ENCODE measurements at places on chromosomes 7 and 10.

DNA sequence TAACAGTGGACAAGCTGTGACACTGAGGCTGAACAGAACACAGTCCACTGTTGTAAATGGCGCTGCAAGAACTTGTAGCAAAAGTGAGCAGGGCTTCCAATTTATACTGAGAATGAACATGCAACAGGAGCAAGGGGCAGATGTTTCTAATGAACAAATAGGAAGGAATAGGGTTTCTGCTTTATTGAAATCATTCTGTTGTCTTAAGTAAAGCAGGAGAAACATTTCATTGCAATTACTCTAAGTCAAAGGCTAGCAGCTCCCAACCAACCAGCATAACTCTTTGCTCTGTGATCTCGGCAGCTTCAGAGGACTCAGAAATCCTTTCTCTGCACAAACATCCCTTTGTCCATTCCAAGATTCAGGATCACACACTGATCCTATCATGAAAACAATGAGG lies 236.2 kb upstream of the PRSS58 start:
- DNase-seq = no peak

DNA sequence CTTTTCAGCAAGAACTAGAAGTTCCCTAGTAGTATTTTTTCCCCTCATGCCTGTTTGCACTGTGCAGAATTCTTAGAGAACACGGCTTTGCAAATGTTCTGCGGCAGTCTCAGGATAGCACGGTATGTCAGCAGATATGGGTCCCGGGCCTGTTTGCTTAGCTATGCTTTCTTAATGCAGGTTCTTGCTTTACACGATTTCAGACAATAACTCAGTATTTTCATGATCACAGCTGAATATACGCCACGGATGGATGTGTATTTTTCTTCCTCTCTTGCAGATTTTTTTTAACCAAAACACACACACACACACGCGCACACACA lies 137.3 kb downstream of the HECW1 start:
- no peak for DNase-seq

DNA sequence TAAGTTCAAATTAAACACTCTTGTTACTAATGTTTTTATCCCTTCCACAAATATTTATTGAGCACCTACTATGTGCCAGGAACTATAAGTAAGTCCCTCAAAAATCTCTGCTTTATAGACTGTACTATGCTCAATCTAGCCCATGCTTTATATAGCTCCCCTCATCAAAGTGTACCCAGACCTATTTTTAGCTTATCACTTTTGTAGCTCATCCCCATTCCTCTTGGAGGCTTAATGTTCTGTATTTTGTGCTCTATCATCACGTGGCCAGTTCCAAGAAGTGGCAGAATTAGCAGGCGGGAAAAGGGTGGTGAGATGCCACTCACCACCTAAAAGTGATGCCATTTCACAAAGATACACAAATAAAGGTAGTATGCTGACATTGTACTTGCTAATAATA lies 138.1 kb upstream of the BET1 start:
- DNase-seq = no peak

DNA sequence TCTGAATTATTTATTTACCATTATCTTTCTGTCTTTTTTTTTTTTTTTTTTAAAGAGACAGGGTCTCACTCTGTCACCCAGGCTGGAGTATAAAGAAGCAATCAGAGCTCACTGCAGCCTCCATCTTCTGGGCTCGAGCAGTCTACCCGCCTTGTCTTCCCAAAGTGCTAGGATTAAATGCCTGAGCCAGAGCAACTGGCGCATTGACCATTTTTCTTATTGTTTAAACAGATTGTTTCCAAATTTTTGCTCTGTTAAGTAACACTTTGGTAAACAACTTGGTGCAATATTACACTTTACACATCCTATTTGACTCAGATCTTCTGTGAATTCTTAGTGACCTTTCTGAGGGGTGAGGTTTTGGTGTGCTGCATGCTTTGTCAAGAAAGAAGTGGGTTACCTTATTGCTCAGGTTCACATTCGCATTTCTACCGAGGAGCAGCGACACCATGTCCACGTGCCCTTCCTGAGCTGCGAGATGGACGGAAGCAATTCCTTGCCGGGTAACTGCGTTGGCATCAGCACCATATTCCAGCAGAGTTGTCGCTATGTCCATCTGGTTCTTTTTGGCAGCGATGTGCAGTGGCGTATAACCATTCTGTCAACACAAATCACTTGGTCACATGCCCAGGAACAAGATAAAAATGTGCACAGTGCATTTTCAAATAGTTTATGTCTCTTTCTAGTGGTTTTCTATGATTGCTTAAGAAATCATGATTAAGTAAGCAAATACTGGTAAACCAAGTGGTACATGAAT lies 203.2 kb downstream of the ANK3 start:
- no peak for DNase-seq

GRCh38 chr7:96547371-96547811 lies 162.3 kb downstream of the SEM1 start:
- DNase-seq = no peak

- DNase-seq = no peak
These were observed 20.4 kb downstream of the TSPAN14 start for GRCh38 chr10:80474597-80474910.

DNA sequence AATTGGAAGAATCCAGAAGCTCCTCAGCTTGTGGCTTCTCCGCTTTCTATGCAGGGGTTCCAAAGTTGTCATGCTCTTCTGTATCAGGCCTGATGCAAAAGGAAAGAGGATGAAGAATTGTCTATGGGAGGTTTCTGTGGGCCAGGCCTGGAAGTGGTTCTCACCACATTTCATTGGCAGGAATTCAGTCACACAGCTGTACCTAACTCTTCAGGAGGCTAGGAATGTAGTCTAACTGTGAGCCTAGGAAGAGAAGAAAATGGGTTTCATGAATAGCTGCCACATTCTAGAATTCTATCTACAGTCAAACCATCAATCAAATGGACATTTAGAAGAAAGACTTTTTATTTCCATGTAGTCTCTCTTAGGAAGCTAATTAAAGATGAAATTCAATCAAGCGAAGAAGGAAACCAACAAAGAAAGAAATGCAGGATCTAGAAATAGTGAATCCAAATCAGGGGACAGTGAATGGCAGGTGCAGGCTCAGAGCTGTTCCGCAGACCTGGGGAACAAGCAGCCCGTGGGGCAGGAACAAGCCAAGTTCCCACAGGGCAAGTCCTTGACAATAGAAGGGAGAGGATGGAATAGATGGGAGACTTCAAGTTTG lies 25.4 kb upstream of the USP6NL start:
- no peak for DNase-seq

DNA sequence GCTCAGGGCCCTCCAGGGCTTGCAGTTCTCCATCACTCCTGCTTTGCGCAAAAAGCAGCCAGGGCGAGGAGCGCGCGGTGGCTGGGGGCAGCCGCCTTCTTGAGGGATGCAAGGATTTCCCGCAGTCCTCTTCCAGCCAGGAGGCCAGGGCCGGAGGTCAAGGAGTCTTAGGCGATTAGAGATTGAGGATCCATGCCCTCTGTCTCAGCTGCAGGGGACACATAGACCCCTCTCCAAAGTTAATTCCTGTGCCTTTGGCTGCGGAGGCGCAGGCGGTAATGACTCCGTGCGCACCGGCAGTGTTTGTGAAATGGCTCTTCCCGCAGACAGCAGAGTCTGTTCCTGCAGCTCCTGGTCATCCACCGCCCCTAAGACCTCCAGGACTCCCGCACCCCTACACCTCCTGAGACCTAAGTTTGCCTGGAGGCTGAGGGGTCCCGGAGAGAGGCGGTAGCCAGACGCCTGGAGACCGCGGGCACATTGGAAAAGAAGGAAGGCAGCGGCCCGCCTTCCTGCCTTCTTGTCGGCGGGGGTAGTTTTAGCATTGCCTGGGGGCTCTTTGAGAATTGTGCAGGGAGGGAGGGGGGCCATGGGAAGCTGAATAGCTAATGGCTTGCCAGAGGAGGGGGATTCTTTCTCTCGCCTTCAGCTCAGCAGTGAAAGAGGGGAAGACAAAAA lies 3.3 kb upstream of the NEUROG3 start:
- no peak for DNase-seq

DNA sequence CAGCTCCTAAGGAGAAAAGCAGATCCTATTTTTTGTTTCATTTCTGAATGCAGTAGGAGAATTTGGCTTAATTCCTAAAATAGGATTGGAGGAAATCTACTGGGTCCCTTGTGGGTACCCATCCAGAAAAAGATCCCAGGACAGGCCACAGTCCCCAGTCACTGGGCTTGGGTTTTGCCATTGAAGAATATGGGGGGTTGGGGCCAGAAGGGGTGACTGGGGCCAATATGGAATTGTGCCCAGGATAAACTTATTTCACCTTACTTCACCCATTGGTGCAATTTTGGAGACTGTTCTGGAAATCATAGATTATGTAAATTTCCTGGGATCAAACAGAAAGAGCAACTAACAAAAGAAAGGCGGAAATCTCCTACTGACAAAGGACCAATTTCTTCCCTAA lies 5.0 kb downstream of the HOXA5 start:
- DNase-seq = no peak

- no peak for DNase-seq
These were observed 12.1 kb downstream of the ZSCAN21 start for GRCh38 chr7:100061518-100062193.

DNA sequence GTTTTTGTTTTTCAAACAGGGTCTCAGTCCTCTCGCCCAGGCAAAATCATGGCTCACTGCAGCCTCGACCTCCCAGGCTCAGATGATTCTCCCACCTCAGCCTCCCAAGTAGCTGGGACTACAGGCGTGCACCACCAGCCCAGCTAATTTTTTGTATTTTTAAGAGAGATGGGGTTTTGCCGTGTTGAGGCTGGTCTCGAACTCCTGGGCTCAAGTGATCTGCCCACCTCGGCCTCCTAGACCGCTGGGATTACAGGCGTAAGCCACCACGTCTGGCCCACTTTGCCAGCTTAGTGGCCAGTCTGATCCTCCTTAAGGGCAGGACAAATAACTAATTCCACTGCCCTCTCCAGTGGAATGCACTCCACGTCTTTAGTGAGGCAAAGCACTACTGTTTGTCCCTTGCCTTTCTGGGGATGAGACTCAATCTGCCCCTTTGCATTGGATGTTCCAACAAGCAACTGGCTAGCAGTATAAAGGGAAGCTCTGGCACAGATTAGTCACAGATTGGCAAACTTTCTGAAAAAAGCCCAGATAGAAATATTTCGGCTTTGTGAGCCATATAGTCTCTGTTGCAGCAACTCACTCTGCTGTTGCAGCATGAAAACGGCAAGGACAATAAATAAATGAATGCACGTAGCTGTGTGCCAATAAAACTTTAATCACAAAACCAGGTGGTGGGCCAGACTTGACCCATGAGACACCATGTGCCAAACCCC lies 143.8 kb upstream of the RHEB start:
- no peak for DNase-seq

GRCh38 chr10:106401161-106401560 lies 763.3 kb downstream of the SORCS1 start:
- no peak for DNase-seq

- no peak for DNase-seq
These were observed 18.5 kb upstream of the JAZF1 start for GRCh38 chr7:28199021-28199510.

DNA sequence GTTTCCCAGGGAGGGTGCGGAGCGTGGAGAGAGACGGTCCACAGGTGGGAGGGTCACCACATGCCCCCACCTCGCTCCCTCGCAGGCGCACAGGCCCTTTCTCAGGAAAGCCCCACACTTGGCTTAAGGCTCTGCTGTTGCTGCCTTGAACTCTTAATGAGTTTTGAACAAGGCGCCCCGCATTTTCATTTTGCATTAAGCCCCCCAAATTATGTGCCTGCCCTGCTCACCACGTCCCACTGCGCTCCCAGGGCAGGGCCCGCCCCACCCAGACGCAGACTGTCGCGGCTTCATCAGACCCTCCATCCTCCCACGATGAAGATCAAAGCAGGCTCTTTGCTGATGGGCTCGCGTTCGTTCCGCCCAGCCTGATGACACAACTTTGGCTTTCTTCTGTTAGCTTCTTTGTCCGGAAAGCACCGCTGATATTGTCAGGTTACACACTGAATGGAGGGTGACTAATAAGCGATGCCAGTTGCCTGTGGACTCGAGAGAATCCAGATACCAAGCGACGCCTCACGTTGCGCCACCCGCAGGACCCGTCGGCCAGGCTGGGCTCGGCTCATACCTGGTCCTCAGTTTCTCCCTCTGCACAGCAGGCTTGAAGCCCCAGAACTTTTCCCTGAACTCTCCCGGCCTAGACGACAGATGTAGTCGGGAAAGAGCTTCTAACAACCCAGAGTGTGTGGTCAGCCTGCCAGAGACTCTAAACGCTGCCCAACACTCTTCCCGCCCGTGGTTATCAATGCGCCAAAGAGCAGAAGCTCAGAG lies 9.5 kb downstream of the CALML3 start:
- no peak for DNase-seq

DNA sequence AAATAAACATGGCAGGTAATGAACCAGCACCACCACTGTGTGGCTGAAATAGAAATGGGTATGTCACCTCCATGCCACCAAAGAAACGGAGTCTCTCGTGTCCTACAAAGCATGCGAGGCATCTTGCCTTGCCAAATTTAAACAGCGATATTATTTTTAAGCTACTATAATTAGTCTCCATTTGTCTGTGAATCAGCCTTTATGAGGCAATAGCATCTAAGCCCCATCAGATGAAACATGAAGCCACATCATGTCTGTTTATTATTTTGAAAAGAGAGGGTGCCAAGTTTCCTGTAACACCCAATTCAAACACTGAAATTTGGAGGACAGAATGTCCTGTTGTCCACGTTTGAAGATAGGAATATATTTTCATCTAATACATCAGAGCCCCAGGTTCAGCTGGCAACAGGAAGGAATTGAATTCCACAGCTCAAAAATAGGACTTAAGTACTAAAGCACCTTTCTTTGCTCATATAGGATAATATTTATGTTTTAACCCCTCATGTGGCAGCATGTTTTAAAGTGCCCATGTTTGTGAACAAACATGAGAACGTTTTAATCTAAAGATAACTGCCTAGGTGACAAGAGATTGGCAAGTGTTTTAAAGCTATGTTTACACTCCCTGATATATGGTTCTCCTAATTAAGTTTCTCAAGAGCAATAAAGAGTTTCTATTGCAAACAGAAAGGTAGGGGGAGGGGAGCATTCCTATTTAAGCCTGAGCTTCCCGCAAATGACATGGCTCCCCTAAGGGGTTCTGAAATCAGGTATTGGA lies 86.8 kb downstream of the SORBS1 start:
- no peak for DNase-seq

GRCh38 chr7:104643587-104644217 lies 315.3 kb downstream of the LHFPL3 start:
- DNase-seq = no peak

- DNase-seq = no peak
These were observed 481.7 kb downstream of the PHTF2 start for GRCh38 chr7:78280276-78280675.

DNA sequence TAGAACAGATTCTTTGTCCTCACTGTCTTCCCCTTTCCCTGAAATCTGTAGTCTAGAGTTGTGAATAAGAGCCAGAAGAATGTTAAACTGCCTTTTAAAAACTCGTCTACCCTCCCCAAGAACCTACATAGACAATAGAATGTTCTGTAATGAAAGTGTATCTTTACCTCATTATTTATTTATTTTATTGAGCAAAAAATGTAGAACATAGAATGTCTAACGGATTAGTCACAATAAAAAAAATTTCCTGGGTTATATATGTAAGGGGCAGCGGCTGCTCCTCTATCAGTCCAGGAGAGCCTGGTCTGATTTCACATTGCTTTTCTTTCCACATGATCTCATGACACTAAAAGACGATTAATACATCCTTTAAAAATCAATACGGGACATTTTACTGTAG lies 135.7 kb downstream of the SDK1 start:
- no peak for DNase-seq
